Suppressor macrophage treated with lipopolysaccharide for 4 hours (primary cell): ENCODE measurements at places on chromosomes 5 and 9.

GRCh38 chr5:131252824-131253171 is 11.1 kb upstream of the CDC42SE2 start:
- peak; percentile 89 for DNase-seq

DNA sequence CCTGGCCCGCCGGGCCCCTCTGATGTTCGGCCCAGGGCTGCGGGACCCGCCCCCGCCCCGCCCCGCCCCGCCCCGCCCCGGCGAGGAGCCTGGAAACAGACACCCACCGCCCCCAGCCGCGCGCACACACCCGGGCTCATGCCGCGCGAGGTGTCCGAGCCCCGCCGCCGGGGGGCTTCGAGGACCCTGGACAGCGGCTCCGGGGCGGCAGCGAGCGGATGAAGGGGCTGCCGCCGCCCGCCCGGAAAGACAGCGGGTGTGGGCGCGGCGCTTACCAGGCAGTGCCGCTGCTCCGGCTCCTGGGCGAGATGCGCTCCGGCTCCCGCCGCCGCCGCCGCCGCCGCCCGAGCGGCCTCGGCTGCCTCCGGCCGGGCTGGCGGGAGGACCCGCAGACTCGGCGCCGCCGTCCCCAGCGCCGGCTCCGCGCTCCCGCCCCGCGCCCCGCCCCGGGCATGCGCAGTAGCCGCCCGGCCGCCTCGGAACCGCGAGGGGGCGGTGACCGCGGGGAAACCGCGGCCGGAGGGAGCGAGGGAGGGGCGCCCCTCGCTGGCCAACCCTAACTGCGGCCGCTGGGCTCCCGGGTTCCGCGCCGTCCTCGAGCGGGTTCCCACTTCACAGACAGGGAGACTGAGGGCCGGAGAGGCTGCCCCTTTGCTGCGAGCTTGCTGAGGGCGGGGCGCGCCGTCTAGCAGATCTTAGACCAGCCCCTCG is at the start of gene GPRIN1:
TSS of gene GPRIN1 (minus strand) at position 433 of the 711 bp plus-strand sequence. CDS start 10,322 bp downstream, outside the sequence.
- DNase-seq = peak; percentile 81

- no peak for DNase-seq
Observed at GRCh38 chr5:90494043-90494442, 19.4 kb downstream of the POLR3G start.

GRCh38 chr5:133824661-133825254 is 143.7 kb downstream of the C5orf15 start:
- no peak for DNase-seq

DNA sequence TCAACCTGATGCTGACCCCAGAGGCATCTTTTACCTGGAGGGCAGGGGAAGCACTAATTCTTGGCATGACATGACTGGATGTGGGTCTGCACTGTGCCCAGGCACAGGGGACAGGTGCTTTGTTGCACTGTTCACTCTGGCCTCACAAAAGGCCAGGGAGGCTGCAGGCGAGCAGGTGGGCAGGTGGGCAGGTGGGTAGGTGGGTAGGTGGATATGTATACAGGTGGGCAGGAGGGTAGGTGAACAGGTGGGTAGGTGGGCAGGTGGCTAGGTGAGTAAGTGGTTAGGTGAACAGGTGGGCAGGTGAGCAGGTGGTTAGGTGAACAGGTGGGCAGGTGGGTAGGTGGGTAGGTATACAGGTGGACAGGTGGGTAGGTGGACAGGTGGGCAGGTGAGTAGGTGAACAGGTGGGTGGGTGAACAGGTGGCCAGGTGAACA is 1.5 kb downstream of the PAEP start:
- DNase-seq = no peak

- no peak for DNase-seq
Observed at GRCh38 chr9:69601698-69602097, 70.5 kb downstream of the APBA1 start.

- no peak for DNase-seq
Observed at GRCh38 chr9:124353166-124353768, 62.0 kb downstream of the PSMB7 start.

GRCh38 chr5:113212244-113212920 is 222.4 kb downstream of the TSSK1B start:
- DNase-seq = no peak

GRCh38 chr5:521680-522079 is 2.6 kb downstream of the SLC9A3 start:
- no peak for DNase-seq

DNA sequence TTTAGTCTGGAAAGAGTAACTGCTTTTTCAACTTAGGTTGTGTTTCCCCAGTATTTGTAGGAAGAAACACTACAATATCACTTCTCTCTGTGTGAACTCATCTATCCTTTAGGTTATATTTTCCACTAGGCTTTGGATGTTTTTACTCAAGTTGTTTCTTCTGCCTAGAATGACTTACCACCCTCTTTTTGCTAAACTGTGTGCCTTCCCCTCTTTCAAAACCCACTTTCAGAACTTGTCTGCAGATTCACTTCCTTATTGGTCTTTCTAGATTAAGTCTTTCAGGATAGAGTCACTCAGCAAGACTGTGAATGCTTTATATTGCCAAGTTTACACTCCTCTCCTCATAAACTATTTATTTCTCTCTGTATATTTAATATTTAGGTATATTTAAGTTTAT is 14.2 kb upstream of the CAST start:
- DNase-seq = peak; percentile 84

- DNase-seq = no peak
Observed at GRCh38 chr9:447230-448025, 232.8 kb downstream of the DOCK8 start.

DNA sequence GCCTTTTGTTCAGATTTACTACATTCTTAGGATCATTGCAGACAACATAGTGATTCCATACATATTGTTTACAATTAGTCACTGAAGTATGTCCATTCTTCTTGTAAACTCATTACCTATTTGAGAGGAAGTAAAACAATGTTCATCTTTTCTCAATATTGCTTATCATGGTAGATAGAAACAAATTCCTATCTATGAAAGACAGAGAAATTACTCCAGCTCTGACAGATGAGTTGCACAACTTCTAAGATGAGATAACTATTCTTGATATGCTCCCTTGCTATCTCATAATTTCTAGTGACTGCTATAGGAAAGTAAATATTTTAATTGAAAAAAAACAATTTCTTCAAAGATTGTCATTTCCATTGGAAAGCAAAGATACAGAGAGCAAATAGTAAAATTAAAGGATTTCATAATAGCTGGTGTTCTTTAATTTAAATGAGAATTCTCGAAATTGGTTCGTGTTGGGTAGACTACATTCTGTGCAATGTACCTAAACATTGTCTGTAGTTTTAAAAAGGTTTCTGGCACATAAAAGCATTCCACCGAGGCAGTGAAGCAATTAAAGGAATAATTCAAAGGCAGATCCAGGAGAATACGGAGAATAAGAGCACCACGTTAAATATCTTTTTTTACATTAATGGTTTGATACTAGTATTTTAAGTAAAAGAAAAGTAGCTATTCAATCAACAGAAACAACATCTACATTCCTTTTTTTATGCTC is 1029.1 kb upstream of the ACO1 start:
- no peak for DNase-seq

- no peak for DNase-seq
Observed at GRCh38 chr9:133815781-133816180, 77.6 kb upstream of the SARDH start.

DNA sequence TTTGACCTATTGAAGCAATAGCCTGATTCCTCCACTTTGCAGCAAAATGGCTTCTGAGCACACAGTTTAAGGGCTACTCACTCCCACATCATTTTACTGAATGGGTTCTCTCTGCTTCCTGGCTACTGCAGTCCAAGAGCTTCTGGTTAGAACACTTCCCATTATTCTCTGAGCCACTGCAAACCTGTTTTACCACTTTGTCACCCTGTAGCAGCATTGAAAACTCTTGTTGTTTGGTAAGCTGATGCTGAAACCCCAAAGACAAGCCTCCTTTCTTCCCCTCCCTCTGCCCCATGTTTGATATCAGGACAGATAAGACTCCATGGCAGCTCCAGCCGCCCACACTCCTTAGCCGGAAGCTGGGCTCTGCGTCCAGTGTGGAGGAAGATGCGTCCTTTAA is 84.4 kb upstream of the RARS1 start:
- DNase-seq = no peak

GRCh38 chr9:2725898-2726649 is 8.8 kb downstream of the KCNV2 start:
- DNase-seq = no peak

DNA sequence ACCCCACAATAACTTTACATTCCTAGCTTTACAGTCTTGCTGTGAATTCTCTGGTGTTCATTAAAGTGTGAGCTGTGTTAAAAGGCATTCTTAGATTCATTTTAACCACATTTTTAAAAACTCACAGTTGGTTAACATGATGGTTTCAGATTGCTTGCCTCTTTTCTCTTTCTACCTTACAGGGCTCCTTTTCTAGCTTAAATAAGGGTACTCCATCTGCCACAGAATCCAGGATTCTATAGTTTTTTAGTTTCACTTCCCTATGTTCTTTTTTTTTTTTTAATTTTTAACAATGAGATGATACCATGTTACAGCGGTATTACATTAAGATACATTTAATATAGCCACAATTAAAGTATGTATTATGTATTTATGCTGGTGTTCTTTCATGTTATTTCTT is 3.9 kb upstream of the FBXO4 start:
- DNase-seq = no peak

- DNase-seq = peak; percentile 16
Observed at GRCh38 chr5:178542455-178542854, 47.7 kb downstream of the COL23A1 start.

GRCh38 chr9:121494192-121494591 is 5.5 kb downstream of the GGTA1 start:
- DNase-seq = peak; percentile 70

DNA sequence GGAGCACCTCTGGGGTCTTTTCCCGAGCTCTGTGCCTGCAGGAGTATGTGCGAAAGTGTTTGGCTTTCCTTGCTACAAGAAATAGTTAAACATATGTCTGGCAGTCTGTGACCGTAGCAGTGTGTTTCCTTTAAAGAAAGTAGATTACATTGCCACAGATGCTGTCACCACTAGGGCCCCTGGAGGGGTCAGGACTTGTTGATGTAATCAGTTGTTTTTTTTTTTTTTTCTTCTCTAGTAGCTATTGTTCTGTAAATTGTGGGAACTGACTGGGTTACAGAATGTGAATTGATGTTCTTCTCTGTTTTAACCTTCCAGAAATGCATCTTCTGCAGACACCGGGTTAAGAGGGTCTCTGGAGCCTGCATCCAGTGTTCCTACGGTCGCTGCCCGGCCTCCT is 345.6 kb downstream of the KDM4C start:
- DNase-seq = no peak

GRCh38 chr5:1782385-1783215 is 17.0 kb downstream of the MRPL36 start:
- no peak for DNase-seq

DNA sequence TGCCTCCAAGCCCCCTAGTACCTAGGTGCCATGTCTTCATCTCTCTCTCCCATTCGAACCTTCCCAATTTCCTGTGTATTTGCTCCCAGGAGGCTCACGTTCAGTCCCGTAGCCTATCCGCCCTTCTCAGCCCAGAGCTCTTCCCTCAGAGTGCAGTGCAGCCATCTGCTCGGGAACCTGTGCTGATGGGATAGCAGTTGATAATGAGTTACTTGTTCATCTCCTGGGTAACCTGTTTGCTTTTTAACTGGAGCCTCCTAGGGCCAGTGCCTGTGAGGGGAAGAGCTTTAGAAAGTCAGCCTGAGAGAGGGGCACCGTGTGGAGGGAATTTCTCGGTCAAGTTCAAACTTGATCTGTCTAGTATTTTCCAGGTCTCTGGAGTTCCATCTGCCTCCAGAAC is 229.8 kb upstream of the IL12B start:
- DNase-seq = no peak

GRCh38 chr9:82281066-82281465 is 292.5 kb downstream of the SPATA31D1 start:
- DNase-seq = no peak

DNA sequence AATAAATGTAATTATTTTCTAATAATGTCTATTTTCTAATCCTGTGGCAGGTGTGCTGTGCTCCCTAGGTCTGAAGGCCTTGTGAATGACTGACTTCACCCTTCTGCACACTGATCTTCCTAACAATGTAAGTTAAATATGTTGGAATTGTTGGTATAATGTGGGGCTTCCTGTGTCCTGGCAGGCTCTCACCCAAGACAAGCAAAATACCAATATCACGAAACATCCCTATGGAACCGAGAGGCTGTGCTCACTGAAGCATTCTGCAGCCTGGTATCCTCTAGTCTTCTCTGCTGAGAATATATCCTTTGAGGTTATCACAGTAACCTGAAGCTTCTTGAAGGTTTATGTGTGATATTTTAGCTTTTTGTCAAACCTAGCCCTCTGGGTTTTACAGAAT is 159.4 kb downstream of the GABRB2 start:
- no peak for DNase-seq
